ENCODE measurements at places on chromosomes 6 and 20.

GRCh38 chr6:77249560-77249959 lies 213.7 kb downstream of the HTR1B start:
- no peak for DNase-seq

DNA sequence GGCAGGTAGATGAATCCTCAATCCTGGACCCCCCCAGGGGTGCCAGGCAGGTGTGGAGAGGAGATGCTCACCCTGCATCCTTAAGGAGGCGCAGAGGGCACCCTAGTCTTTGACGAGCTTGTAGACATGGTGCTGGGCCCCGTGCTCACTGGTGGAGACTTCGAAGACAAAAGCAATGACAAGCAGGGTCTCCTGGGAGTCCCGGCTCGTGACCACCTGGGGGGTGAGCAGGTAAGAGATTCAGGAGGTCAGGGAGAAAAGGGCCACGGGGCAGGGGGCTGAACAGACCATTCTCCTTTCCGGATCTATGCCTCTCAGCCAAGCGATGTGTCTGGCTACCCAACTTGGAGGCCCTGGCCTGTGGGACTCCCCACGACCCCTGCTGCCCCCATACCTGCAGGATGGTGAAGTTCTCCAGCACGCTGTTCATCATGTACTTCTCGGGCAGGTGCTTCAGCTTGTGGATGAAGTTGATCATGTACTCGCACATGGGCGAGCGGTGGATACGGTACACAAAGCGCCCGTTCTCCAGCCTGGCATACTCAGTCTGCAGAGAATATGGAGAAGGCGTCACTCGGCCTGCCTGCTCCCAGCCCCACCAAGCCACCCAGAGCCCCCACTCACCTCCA lies 6.9 kb downstream of the RPL10A start:
- DNase-seq = no peak

GRCh38 chr6:6975459-6976111 lies 132.2 kb upstream of the RREB1 start:
- no peak for DNase-seq

GRCh38 chr6:43053545-43054205 lies at the start of gene CUL7:
TSS of gene CUL7 (minus strand) at chr6:43053851. CDS start at chr6:43052788, 1,063 bp downstream.
- DNase-seq = peak; percentile 98

DNA sequence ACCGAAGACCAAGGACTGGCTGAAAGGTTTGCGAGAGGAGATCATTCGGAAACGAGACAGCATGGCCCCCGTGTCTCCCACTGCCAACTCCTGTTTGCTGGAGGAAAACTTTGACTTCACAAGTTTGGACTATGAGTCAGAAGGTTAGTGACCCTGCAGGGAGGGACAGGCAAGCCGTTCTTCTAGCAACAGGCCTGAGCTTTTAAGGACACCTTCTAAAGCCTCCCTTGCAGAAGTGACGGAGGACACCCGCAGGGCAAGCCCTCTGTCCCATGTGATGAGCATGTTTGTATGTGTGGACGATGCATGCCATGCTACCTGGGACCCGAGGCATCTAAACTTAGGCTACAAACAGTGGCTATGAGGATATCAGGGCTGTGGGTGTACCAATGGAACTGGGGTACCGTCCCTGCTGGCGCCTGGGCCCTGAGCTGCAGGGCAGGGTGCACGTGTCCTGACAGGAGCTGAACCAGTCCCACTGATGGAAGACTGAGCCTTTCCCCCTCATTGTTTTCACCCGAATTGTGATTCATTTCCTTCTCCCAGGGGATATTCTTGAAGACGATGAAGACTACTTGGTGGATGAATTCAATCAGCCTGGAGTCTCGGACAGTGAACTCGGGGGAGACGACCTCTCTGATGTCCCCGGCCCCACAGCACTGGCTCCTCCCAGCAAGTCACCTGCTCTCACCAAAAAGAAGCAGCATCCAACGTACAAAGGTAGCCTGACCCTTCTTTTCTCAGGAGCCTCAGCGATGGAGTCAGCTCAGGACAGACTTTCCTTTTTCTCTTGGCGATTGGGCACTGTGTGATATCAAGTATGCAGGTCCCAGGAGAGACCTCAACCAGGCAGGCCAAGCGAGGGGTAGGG lies 84.4 kb downstream of the SERAC1 start:
- DNase-seq = peak; percentile 34

GRCh38 chr20:35518955-35519354 lies 10.5 kb downstream of the C20orf173 start:
- DNase-seq = no peak

DNA sequence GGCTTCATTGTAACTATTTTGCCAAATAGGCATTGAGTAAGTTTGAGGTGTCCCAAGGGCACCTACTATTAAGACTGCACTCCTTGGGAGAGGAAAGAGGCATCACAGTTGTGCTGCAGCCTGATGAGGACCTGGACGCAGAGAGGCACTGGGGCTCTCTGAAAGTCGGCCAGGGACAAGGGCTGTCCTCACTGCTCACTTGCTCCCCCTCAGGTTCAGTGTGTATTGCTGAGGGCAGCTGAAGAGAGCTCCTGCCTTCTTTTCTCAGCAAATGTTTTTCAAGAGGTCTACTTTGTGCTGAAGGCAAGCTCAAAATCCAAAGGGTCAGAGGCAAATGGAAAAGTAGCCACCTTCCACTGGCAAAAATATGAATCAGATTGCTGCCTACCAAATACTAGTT lies 331.8 kb downstream of the RIMS1 start:
- DNase-seq = peak; percentile 44

GRCh38 chr6:167053895-167054530 lies 54.8 kb downstream of the CEP43 start:
- DNase-seq = no peak

DNA sequence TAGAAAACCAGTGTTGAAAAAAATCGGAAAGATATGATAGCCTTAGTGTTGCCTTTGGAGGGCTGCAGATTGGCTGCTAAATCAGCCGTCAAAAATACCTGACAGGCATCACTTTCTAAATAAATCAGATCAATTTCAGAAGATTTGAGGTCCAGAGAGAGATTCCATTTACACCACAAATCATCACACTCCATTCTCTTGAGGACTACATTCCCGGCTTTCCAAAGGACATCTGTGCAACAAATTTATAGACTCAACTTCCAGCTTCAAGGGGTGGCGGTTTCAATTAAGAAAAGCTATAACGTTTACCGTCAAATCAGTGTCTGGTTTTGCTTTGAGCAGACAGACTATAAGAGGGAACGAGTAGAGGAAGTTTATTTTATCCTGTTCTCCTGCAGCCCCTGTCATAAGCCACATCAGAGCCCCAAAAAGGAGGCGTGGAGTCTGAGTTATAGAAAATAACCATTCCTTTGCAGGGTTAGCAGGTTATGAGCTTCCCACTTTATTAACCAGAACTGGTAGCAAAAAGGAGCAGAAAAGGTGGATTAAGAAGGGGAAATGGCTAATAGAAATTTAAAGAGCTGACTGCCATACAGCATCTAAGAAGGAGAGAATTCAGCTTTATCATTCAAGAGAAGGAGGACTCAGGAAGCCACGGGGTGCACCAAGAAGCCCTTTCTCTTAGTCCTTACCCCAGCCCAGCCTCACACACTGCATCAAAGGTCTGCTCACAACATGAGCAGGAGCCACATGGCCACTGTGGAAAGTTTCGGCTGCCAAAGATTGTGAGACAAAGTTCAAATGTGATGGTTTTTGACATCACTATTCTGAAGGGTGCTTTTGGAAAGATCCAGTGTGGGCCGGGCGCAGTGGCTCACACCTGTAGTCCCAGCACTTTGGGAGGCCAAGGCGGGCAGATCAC lies 12.9 kb upstream of the UQCC2 start:
- no peak for DNase-seq

DNA sequence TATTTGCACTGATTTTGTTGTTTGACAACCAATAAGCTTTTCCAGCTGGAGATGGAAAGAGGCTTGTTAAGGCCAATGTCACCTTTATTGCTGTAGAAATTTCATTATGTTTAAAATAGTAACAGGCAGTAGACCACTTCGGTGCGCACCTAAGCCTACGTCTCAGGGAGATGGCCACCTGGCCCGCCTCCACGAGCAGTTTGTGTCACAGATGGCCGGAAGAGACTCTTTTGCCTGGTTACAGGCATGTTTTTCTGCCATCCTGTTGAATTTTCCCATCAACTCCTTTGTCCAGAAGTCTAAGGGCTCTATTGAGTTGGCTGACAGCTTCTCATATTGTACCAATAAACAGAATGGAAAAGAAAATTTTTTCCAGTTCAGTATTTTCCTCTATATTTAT lies 51.0 kb downstream of the SLC9A8 start:
- no peak for DNase-seq

DNA sequence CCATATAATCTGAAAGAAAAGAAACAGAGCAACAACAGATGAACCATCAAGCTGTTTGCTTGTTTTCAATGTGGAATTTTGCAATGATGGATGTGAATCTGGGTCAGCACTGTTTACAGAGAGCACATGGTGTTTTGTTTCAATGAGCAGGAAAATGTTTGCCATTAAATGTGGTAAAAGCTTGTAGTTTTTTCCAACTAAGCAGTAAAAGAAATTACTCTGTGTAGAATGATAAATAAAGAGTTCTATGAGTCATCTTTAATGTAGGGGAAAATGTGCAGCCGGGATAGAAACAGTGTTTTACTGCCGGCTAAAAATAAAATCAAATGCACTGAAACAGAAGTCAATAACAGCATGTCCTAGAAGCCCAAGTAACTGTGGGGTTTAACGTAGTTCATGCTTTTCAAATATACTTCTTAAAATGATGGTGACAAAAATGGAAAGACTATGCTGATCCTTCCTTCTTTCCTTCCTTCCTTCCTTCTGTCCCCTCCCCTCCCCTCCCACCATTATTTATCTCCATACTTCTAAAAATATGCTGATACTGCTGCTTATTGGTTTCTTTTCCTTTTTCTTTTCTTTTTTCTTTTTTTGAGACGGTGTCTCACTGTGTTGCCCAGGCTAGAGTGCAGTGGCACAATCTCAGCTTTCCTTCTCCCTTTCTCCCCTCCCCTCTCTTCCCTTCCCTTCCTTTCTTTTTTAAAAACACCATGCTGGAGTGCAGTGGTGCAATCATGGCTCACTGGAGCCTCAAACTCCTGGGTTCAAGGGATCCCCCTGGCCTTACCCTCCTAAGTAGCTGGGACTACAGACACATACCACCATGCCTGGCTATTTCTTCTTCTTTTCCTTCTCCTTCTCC lies 6.3 kb upstream of the NAA20 start:
- peak; percentile 83 for DNase-seq

DNA sequence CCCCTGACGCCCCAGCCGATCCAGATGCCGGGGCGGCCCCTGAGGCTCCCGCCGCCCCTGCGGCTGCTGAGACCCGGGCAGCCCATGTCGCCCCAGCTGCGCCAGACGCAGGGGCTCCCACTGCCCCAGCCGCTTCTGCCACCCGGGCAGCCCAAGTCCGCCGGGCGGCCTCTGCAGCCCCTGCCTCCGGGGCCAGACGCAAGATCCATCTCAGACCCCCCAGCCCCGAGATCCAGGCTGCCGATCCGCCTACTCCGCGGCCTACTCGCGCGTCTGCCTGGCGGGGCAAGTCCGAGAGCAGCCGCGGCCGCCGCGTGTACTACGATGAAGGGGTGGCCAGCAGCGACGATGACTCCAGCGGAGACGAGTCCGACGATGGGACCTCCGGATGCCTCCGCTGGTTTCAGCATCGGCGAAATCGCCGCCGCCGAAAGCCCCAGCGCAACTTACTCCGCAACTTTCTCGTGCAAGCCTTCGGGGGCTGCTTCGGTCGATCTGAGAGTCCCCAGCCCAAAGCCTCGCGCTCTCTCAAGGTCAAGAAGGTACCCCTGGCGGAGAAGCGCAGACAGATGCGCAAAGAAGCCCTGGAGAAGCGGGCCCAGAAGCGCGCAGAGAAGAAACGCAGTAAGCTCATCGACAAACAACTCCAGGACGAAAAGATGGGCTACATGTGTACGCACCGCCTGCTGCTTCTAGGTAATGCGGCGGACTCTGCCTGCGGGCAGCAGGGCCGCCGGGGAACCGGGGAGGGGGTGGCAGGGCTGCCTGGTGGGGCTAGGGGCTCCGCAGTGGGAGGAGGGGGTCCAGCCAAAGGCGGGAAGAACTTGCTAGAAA lies 2.3 kb downstream of the GNAS start:
- no peak for DNase-seq

DNA sequence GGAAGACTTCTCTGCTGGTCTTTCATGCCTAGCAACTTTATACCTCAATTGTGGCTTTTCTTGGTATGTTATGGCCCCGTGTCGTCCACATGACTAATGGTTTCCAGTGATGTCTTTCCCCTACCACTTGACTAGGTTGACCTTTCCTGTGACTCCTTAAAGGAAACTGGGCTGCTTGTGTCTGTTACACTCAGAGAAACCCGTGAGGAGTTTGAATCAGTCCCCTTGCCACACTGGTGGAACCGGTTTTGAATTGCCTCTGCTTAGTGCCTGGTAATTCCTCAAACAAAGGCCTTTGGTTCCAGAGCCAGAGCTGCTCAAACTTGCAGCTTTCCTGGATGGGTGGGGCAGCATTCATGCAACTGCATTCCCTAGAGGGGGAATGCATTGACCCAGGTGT lies 21.9 kb downstream of the ECT2L start:
- peak; percentile 91 for DNase-seq

GRCh38 chr6:159966981-159967380 lies 1.9 kb upstream of the IGF2R start:
- no peak for DNase-seq

- no peak for DNase-seq
These were observed 44.3 kb downstream of the ADGRB3 start for GRCh38 chr6:68679399-68679798.

GRCh38 chr6:142255785-142256184 lies 46.0 kb upstream of the ADGRG6 start:
- DNase-seq = no peak

- DNase-seq = no peak
These were observed 559.2 kb upstream of the FLRT3 start for GRCh38 chr20:14896569-14896968.

- DNase-seq = no peak
These were observed 63.8 kb downstream of the HECA start for GRCh38 chr6:139198529-139199288.

DNA sequence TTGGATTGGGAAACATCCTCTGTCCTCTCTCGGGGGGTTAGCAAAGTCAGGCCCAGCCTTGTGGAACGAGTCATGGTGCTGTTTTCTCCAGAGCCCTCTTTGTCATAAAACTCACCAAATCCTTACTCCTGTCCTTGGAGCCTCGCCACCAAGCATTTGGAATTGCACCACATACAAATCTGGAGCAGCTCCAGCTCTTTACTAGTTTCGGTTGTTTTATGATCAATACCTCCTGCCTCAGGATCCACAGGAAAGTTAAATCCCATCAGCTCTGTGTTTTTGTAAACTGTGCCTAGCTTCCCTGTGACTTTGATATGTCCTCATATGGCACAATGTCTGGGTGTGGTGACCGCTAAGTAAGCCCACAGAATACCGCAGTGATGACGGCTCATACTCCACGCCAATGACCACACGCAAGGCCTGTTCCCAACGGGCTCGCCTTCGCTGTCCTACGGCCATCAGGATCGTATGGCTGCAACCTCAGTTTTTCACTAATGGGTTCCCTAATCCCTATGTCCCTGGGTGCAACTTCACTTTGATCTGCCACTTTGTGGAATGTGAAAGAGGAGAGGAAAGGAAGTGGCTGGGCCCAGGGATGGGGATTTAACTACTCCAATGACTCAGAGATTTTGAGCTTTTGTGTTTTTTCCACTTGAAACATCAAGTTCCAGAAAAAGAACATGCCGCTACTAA lies 111.3 kb upstream of the FOXQ1 start:
- DNase-seq = peak; percentile 97
